ENCODE measurements at places on chromosomes 16 and 17. TPM values are rescaled to one million over a fixed set of nuclear protein-coding genes. Genes with fewer than 3 reads are reported as not detected.

- peaks cover 20% of the 10 kb centered on the region for H3K36me3 ChIP-seq
- DNase-seq = no peak
- H3K4me1 ChIP-seq = peaks cover 24% of the 10 kb centered on the region
- no peaks in the 10 kb centered on the region for H3K27me3 ChIP-seq
- peak overlapping the region; percentile 91 for H3K27ac ChIP-seq
Measured at GRCh38 chr17:48841395-48841831, 10.6 kb downstream of the CALCOCO2 start.

DNA sequence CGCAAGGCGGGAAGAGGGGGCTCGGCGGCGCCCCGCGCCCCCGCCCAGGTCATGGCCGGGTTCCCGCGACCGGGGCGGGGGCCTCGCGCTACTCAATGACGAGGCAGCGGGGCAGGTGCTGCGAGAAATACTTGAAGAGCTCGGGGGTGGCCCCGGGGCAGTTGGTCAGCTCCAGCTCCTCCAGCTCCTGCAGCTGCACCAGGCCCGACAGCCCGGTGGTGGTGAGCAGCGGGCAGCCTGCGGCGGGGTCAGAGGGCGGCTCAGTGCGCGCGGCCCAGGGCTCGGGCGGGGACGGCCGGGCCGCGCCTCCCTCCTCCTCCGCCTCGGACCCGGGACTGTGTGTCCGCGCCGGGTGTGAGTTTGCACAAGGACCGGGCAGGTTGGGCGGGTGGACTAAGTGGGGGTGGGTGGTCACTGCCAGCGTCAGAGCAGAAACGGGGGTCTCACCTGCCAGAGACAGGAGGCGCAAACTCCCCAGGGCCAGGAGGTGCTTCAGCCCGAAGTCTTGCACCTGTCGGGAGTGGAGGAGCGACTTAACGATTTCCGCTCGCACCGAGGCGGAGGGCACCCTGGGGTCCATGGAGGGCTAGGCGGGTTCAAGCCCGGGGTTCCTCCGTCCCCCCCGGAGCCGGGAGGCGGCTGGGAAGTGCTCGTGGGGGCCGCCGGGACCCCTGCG lies 4.1 kb upstream of the WDR24 start:
- no peaks in the 10 kb centered on the region for H3K27me3 ChIP-seq
- no peak for DNase-seq
- no peaks in the 10 kb centered on the region for H3K36me3 ChIP-seq
- H3K4me3 ChIP-seq = no peak overlapping the region
- peaks cover 34% of the 10 kb centered on the region for H3K4me1 ChIP-seq

Gene KCNH4
- not detected for total RNA-seq

Gene XYLT1
- 11.0 TPM for total RNA-seq

GRCh38 chr17:49513044-49513395 lies 17.9 kb downstream of the NGFR start:
- no peak for DNase-seq
- H3K27ac ChIP-seq = no peak overlapping the region
- peaks cover 25% of the 10 kb centered on the region for H3K4me1 ChIP-seq

DNA sequence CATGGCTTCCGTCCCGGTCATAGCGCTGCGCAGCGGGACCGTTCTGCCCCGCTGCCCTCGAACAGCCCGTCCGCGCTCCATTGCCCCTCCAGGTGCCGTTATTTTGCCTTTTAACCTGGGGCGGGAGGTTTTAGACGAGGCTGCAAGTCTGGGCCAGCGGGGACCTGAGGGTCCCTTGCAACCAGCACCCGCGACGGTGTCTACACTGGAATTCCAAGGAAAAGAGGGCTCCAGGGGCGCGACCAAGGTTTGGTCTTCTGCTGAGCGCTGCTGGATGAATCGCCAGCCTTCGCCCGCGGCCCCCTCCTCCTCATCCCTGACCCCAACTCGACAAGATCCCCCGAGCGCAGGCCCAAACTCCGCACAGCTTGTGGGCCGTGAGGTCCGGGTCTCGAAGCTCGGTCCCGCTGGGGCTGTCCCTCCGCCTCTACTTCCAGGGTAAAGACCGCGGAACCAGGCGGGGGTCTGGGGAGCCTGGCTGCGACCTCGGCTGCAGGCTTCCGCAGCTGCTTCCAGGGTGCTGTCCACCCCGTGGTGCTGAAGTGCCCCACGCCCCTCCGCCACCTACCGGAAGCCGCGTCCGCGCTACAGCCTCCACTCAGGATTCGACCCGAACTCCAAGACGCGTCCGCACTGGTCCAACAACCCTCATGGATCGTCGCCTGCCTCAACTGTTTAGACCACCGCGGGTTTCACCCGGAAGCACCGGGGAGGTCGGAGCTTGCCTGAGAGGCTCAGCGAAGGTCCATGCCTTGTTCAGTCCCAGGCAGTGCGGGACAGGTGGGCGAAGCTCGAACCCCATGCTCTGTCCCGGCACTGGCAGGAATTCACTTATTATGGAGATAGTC lies 10.1 kb upstream of the CA4 start:
- peaks cover 8% of the 10 kb centered on the region for H3K4me1 ChIP-seq
- DNase-seq = peak; percentile 68
- peaks cover 16% of the 10 kb centered on the region for H3K27me3 ChIP-seq
- no peak overlapping the region for H3K4me3 ChIP-seq

DNA sequence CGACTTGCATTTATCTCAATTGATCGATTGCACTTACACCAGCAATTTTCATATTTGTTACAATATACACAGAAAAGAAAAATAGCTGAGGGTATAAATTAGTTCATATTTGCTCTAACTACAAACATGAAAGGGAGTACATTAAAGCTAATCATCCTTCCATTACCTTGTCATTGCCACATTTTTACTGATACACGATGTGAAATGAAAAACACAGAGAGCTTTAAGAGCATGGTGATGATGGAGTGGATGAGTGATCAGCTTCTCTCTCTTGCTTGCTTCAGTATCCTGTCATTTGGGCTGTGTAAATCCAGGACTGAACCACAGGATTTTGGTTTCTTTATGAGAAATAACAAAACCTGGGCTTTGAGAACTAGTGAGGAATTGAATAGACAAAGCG lies 1207.5 kb upstream of the GOT2 start:
- H3K4me3 ChIP-seq = no peak overlapping the region
- H3K27ac ChIP-seq = no peak overlapping the region
- no peaks in the 10 kb centered on the region for H3K27me3 ChIP-seq

GRCh38 chr17:17836818-17837379 lies at the start of gene SREBF1:
Gene SREBF1 (minus strand): TSS chr17:17836986. CDS start chr17:17836817, 169 bp downstream.
- peak; percentile 45 for DNase-seq
- H3K27me3 ChIP-seq = no peaks in the 10 kb centered on the region
- peaks cover 75% of the 10 kb centered on the region for H3K4me1 ChIP-seq
- H3K4me3 ChIP-seq = peak within 1 kb of the TSS; percentile 56
- H3K36me3 ChIP-seq = no peaks in the 10 kb centered on the region
- peak within 1 kb of the TSS; percentile 99 for H3K27ac ChIP-seq

- H3K27ac ChIP-seq = no peak overlapping the region
- H3K4me3 ChIP-seq = no peak overlapping the region
- H3K27me3 ChIP-seq = no peaks in the 10 kb centered on the region
- no peaks in the 10 kb centered on the region for H3K36me3 ChIP-seq
- peaks cover 32% of the 10 kb centered on the region for H3K4me1 ChIP-seq
Measured at GRCh38 chr17:61312406-61313295, 87.0 kb upstream of the TBX2 start.

Gene CA5A
- not detected for total RNA-seq

- DNase-seq = peak; percentile 99
- H3K27ac ChIP-seq = peak overlapping the region; percentile 95
- peaks cover 25% of the 10 kb centered on the region for H3K4me1 ChIP-seq
- H3K4me3 ChIP-seq = no peak overlapping the region
Measured at GRCh38 chr16:68257906-68258800, 6.2 kb upstream of the SLC7A6 start.

DNA sequence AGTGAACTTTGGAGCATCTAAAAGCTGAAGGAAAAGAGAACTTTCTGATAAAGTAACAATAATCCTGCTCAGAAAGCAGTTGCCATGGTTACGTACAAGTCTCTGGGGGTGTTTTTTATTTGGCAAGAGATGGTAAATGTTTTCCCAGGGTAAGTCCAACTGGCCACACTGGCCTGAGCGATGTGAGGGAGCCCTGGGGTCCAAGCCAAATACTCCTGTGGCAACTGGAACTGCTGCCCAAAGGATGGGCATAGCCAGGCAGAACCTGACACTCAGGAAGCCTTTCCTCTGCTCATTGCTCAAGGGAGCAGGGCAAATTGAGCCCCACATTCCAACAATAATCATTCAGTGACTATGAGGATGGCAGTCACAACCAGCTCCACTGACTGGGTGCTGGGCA lies 26.8 kb upstream of the WSCD1 start:
- H3K4me3 ChIP-seq = no peak overlapping the region
- no peaks in the 10 kb centered on the region for H3K27me3 ChIP-seq
- H3K27ac ChIP-seq = no peak overlapping the region
- no peaks in the 10 kb centered on the region for H3K36me3 ChIP-seq
- no peaks in the 10 kb centered on the region for H3K4me1 ChIP-seq
- no peak for DNase-seq

- DNase-seq = peak; percentile 21
- H3K36me3 ChIP-seq = peaks cover 11% of the 10 kb centered on the region
- no peak overlapping the region for H3K27ac ChIP-seq
- H3K4me3 ChIP-seq = peak overlapping the region; percentile 34
Measured at GRCh38 chr16:74667255-74667700, 601 bp upstream of the RFWD3 start.

GRCh38 chr17:47225436-47225858 lies 16.3 kb downstream of the MYL4 start:
- H3K4me3 ChIP-seq = no peak overlapping the region
- peaks cover 26% of the 10 kb centered on the region for H3K4me1 ChIP-seq
- H3K27ac ChIP-seq = peak overlapping the region; percentile 94
- H3K27me3 ChIP-seq = no peaks in the 10 kb centered on the region

Gene KRTAP4-5
- total RNA-seq = not detected
